ENCODE measurements at places on chromosomes 12 and 14.

GRCh38 chr12:139585-139984 is 73.0 kb downstream of the IQSEC3 start:
- no peak for DNase-seq

DNA sequence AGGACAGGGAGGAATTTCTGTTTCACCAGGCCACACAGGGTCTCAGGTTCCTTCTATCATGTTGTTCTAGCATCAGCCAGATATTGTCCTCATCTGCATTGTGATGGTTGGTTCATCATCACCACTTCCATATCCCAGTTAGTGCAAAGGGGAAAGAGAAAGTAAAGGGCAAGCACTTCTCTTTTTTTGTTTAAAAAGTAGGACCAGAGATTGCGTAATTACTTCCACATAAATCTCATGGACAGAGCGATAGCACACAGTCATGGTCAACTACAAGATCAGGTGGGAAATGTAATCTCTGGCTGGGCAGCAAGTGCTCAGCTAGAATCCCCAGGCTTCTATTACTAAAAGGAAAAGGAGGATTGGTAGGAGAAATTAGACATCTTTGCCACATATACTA is 155.1 kb downstream of the KIF21A start:
- DNase-seq = no peak

DNA sequence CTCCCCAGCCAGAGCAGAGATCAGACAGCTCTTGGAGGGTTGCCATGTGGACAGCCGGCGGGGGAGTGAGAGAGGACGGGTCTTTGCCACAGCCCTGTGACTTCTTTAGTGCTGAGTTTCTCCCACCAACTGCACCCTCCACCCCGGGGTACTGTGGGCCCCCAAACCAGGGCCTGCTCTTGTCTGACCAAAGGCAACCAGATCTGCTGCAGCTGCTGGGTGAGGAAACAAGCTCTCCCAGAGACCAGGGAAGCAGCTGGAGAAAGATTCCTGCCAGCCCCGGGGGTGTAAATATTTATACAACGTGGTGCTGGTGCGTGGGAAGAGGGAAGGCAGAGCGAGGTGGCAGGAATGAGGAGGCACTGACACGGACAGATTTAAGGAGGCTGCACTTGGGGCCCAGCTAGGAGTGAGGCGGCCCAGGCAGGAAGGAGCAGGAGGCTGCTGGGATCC is 14.3 kb upstream of the ZFP36L1 start:
- no peak for DNase-seq

DNA sequence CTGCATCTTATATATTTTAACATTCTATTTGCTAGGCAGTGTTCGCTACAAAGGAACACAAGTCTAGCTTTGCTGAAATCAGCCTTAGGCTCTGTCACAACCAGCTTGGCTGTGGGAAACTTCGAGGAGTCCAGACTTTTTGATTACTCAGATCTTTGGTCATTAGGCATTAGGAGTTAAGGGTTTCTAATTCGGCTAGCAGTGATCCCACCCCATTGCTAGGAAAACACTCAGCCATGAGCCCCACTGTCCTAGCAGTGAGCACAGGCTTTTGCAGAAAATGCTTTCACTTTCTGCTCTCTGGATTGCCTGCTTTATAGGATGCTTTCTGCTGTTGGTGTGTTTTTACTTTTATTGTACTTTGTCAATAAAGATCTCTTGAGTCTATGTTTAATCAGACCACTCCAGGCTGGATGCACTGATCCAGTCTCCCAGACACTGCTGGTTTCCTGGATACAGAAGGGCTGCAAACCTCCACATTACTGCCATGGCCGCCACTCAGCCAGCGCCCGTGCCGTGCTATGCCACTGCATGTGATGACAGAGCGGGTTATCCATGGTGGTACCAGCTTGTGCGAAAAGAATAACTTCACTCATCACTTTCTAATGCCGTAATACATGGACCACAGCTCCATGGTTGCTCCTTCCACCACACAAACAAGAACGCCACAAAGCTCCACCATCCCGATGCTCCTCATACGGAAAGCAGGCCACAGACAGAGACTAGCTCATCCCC is 41.0 kb upstream of the PYGL start:
- DNase-seq = no peak

DNA sequence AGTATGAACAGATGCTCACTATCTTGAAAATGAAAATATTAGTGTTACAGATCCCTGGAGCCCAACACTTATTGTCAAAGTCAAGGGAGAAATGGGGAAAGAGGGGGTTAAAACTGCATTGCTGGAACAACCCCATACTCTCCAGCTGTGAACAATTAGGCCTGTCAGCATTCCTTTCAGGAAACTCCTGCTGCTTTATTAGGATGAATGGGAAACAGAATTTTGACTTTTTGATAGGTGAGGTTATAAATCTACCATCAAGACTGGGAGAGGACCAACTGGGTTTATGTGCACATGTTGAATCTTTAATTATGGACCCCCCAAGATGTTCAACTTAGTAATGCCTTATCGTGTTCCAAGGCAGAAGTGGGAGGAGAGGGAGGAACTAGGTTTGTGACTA is 85.0 kb downstream of the TMTC1 start:
- peak; percentile 59 for DNase-seq

Data from fibroblast of skin of left quadriceps (primary cell).